ENCODE measurements at places on chromosomes 5 and 9.

DNA sequence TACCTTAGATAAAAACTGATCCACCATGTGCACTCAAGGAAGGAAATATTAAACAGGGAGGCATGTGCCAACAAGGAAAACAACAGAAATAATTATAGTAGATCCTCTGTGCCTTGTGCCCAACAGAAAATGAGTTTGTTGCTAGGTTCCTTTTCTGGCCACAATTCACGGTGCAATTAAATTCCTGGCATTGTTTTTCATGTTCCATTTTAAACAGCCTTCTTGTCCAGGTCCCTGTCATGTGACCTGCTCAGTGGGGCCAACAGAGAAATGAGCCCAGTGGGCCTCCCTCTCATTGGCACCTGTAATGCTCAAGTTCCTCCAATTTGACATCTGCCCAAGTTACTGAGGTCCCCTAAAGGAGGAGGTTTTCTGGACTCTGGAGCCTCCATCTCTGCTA lies 56.5 kb downstream of the SPOCK1 start:
- no peak for DNase-seq

DNA sequence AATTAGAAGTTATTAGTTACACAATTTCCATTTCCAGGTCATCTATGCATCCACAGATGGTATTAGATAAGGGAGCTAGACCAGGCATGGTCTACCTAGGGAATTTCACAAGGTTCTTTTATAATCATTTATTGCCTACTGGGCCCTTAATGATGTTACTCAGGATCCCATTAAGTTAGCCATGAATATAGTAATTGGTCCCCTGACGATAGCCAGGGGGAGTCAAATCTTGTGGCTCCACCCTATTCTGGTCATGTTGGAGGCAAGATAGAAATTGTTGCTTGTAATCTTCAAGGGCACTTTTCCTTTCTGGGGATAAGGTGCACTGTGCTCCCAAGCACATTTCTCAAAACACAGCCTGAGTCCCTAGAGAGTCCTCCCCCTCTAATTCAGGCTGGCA lies 14.1 kb upstream of the ELL2 start:
- no peak for DNase-seq

GRCh38 chr9:73199886-73200285 lies 48.2 kb downstream of the ANXA1 start:
- DNase-seq = no peak

DNA sequence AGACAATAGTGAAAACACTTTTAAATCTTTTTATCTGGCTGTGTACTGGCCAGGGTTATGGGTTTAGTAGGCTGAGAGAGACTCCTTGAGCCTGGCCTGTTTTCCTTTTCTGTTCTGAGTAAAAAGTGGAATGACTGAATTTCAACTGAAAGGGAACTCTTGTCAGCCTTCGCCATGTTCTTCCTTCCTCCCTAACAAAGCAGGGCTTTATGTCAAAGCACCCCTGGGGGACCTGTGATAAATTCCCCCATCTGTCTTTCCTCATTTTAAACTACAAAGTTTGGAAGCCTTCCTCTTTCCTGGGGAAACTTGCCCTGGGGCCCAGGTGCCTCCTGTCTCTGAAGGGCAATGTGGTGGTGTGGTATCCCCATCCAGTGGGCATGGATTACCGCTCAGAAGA lies 29.7 kb downstream of the LARP1 start:
- DNase-seq = no peak

DNA sequence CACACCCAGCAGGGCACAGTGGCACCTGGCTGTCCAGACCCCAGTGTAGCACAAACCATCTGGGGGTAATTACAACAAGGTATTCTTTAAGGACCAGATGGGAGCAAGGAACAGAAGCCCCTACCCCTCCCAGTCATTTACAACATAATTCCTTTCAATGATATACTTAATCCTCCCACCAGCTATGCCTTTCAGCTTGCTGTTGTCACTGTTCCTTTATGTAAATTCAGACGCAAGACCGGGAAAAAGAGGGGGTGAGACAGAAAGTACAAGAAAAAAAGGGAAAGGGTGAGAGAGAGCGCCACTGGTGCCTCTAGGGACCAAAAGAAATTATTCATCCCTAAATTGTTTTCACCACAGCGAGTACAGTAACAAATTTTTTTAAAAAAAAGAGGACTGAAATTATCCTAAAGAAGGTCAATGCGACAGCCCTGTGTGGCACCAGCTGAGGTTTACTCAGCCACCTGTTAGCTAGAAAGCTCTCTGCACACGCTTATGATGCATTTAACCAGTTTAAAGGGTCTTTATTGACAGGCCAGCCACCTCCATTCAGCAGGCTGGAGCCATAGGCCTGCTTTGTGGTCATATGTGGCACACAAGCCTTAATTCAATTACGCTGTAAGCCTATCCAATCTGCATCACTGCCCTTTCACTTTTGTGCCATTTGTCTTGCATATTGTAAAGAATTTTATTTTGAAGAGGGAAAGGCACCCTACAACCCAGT lies 210.2 kb upstream of the ISL1 start:
- DNase-seq = no peak

DNA sequence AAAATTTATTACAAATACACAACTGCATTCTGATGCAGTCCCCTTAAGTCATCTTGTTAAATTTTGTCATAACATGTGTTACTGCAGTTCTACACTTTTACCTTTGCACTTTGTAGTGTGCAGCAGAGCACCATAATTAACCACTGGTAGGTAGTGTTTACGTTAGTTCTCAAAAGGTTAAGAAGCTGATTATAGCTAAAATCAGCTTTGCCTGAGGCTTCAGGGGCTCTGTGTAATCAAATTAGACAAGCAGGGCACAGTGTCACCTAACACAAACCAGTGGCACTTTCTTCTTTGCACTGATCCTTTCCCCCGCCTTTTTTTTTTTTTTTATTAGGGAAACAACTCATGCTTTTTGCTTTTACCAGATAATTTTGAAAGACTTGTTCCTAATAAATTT lies 26.1 kb downstream of the POU5F2 start:
- no peak for DNase-seq

DNA sequence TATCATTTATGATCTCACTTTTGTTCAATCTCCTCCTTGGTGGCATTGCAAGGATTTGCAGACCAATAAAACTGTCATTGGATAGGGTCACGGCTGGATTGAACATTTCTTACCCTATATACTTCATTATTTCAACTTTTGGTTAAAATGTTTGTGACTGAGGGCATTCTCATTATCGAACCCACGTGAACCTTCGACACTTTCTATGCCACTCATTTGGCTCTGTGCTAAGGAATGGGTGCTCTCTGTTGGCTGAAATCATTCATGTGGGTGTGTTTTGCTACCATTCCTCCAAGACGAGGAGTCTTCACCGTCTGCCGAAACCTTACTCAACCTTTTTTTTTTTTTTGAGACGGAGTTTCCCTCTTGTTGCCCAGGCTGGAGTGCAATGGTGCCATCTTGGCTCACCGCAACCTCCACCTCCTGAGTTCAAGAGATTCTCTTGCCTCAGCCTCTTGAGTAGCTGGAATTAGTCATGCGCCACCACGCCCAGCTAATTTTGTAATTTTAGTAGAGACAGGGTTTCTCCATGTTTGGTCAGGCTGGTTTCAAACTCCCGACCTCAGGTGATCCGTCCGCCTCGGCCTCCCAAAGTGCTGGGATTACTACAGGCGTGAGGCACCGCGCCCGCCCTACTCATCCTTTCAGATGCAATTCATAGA lies 62.5 kb downstream of the CSNK1A1 start:
- no peak for DNase-seq

DNA sequence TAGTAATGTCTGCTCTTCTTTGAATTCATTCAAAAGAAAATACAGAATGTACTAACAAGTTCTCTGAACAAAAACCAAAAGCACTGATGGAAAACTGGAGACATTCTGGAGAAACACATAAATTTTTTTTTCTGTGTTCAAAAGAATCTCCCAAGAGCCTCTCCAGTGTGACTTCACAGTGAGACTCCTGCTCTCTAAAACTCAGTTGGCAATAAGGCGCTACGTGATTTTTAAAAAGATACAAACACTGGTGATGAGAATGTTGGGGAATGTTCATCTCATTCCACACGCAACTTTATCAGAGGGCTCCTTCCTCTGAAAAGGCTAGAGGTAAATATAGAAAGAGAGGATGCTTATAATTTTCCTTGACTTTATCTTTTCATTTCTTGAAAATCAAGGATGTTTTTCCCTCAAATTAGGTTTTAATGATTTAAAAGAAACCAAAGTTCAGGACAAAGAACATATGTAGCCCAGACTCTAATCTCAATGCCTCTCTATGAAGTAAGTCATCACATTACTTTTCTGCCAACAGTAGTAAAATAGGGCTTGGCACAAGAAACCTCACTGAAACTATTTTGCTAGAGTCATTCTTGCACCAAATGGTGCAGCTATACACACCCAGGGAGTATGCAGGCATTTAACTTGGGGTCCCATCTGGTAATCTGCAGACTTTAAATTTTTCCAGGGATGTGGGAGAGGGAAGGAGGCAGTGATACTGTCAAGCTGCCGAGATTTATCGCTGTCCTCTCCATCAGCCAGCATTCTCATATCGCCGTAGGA lies 12.9 kb upstream of the AOPEP start:
- no peak for DNase-seq

DNA sequence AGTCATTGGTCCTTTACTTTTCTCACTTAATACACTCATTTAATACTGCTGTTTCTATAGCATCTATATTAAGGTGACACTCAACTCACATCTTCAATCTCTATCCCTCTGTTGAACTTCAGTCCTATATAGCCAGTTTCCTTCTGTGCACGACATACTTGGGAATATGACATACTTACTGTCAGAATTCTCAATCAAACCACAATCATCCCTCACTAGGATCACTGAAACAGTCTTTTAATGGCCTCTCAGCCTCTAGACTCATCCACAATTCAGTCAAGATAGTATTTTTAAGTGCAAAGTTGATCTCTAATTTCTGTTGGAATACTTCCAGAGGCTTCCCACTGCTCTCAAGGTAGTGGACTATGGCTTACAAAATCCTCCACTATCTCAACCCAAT lies 251.0 kb upstream of the MEF2C start:
- no peak for DNase-seq

GRCh38 chr9:26727471-26727870 lies 165.1 kb downstream of the CAAP1 start:
- no peak for DNase-seq

DNA sequence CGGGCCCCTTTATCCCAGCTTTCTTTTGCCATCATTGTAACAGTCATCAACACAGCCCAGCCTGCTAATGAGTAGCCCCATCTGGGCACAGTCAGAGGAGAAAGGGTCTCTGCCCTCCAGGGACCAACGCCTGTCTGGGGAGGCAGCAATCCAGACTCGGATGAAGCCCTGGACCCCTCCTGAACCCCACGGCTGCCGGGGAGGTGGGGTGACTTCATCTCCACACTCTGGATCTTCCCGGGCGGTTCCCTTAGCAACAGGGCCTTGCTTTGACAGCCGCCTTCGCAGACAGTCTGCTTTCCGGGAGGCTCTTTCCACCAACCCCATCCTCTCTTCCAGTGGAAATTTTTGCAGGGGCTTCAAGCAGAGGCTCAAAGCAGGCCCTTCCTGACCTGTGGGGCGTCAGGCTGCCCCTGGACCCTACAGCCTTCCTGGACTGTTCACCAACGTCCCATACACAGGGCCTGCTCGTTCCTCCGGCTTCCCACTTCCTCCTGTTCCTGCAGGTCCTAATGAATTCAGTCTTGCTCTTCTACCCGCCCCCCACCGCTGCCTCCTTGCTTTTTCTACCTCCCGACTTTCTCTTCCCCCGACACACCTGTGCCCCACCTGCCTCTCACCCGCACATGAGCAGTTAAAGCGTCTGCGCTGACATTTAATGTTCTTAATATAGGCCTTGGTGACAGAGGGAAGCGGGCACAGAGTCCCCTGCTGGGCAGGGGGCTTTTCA lies 161.7 kb upstream of the MVB12B start:
- DNase-seq = no peak

DNA sequence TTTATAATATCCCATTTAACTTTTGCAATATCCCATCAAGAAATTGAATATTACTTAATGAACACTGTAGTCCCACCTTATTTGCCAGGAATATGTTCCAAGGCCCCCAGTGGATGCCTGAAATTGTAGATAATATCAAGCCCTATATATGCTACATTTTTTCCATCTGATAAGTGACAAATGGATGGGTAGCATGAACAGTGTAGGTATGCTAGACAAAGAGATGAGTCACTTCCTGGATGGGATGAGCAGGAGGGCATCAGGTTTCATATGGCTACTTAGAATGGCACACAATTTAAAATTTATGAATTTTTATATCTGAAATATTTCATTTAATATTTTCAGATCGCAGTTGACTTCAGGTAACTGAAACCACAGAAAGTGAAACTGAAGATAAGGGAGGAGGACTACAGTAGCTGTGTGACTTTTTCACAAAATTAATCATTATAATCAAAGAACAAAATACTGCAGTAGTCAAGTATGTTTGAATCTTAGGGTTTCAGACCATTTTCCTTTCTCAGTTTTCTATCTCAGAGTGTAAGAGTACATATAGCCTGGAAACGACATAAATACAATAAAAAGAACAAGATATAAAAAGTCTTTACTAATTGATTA lies 636.4 kb upstream of the ARRDC3 start:
- no peak for DNase-seq

DNA sequence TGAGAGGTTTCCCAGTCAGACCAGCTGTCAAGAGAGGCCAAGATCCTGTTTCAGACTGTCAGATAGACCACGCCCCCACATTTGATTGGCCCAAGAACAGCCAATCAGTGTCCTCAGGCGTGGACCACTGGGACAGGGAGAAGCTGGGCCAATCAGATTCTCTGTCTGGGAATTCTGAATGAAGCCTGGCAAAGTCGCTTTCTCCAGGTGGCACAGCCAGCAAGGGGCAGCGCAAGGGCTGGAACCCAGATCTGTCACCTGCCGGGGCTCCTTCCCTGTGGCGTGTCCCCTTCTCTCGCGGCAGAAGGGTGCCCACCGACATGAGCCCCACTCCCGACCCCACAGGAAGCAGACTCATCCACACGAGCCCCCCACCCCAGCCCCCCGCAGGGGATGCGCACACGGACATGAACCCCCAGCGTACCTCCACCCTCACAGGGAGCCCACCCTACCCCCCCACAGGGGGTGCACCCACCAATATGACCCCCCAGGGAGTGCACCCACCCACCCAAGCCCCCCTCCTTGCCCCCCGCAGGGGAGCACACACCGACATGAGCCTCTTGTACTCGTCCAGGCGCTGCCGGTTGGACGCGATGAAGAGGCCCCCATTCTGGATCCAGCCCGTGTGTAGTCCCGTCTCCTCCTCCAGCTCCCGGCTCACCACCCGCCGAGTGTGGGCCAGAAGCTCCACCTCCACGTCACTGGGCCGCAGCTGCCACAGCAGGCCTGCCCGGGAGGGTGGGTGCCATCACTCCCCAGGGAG lies 6.1 kb downstream of the SARDH start:
- no peak for DNase-seq

DNA sequence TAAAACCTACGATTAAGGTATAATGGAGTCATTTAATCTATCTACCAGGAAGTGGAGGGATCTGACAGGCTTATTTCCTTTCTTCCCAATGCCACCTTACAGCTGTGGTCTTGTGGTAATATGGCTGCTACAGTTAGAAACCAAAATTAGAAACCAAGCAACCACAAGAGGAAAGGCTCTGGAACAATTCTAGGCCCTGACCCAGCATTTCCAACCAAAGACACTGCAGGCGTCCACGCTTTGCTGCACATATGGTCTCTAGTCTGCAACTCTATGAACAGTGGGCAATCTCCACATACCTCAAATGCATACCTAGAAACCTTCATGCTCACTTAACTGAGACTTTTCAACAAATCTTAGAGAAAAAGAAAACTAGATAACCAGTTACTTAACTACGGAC lies 339.1 kb downstream of the NFIB start:
- no peak for DNase-seq
